ENCODE measurements at places on chromosomes 1 and 21.

DNA sequence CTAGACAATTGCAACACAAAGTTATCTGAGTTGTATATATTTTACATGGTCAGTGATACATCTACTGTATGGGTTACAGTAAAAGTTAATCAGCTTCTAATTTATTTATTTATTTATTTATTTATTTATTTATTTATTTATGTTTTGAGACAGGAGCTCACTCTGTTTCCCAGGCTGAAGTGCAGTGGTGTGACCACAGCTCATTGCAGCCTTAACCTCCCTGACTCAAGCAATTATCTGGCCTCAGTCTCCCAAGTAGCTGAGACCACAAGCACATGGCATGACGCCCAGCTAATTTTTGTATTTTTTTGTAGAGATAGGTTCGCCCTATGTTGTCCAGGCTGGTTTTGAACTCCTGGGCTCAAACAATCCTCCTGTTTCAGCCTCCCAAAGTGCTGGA is 241.6 kb downstream of the PTPRC start:
- no peak for DNase-seq

DNA sequence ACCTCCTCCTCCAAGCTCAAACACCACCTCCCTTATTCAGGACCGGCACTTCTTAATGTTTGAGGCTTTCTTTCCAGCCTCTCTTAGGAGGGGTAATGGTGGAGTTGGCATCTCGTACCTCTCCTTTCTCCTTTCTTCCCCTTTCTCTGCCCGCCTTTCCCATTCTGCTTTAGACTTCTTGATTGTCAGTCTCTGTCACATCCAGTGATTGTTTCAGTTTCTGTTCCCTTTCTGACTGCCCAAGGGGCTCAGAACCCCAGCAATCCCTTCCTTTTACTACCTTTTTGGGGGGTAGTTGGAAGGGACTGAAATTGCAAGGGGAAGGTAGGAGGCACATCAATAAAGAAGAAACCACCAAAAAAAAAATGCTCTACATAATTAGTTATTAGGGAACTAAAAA is 5.6 kb downstream of the ELK4 start:
- no peak for DNase-seq

GRCh38 chr1:23899070-23899469 is 14.1 kb downstream of the CNR2 start:
- no peak for DNase-seq

DNA sequence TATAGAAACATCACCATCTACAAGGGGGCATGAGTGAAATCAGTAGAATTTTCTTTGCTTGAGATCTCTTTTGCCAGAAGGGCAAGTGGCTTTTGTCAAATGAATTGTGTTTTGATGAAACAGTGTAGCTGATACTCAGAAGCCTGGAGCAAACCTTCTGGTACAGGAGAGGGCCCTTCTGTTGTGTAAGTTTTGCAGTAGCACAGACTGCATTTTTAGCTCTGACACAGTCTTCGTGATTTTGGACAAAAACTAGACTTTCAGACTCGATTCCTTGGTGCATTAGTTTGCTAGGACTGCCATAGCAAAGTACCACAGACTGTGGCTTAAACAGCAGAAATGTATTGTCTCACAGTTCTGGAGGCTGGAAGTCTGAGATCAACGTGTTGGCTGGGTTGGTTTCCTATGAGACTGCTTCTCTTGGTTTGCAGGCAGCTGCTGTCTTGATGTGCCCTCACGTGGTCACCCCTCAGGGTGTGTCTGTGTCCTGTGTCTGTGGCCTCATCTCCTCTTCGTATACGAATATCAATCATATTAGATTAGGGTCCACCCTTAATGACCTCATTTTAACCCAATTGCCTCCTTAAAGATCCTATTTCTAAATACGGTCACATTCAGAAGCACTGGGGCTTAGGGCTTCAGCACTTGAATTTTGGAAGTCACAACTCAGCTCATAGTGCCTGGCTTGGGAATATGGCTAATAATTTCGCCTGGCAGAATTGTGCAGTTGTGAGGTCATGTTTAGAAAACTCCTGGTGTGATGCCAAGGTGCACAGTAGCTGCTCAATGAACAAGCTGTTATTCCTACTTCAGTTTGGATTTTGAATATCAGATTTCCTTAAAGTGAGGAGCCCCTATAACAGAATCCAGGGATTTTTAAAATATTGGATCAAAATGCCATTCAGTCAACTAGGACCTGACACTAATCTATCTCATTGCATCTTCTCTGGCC is 21.2 kb upstream of the DISC1 start:
- no peak for DNase-seq

GRCh38 chr1:176066709-176067108 is 140.4 kb downstream of the COP1 start:
- DNase-seq: no peak

DNA sequence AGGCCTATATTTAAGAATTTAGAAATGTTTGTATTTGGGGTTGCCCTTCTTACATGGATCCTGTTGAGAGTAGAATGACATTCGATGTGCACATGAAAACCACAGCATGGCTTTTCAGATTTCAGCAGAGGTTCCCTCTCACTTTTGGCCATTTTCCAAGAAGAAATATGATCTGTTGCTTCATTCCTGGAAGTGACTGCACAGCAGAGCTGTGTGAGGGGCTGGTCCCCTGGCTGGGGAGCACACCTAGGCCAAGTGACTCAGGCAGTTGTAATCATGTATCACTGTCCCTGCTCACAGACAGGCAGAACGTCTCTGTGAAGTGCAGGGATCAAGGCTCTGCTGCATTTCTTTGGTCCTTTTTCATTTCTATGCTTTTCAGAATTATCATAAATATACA is 32.3 kb downstream of the AGT start:
- DNase-seq: no peak

DNA sequence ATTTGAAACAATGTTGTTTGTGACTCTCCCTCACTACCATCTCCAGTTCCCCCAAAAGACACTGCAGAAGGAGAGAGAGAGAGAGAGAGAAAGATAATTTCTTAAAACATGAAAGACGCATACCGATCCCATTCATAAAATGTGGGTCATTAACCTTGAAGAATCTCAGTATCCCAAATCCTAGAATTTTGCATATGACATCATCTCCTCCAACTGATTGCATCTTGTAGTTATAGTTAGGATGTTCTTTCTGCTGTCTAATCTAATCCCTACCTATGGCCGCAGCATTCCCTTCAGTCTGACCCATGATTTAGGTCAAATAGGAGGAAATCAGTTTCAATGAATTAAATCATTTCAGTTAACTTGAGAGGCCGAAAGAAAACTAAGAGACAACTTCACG is 142.4 kb upstream of the ETS2 start:
- no peak for DNase-seq

- DNase-seq: no peak
Observed at GRCh38 chr1:150619576-150620509, 9.6 kb downstream of the ENSA start.

DNA sequence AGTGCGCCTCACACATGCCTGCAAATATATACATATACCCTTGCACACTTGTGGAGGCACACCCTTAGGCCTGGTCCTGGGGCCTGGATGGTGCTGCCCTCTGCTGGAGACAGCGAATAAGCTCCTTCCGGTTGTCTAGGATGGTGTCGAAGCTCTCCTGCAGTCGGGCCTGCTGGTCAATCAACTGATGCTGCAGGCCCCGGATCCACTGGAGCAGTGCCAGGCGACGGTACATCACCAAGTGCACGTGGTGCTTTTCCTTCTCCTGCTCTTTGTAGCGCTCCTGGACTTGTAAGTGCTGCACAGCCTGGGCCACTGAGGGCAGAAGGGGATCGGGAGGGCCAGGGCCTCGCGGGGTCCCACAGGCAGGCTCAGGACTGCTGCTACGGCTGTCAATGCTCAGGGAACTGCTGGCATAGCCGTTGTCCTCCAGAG is 3.1 kb downstream of the C1orf216 start:
- DNase-seq: peak; percentile 77

DNA sequence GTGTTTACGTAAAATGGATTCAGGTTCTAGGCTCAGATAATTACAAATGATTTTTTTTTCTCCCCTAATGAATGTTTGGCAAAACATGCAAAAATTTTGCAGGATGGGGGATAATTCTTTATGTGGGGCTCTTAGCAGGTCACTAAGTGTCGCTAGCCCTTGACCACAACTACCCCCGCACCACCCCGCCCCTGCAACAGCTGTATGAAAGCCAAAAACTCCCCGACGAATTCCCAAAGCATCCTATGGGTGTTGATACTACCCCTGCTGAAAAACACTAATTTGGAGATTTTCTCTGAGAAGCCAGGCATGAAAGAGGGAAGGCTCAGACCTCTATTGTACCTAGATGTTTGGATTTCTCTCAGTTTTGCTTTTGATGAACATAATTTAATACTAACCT is 243.0 kb downstream of the TRABD2B start:
- no peak for DNase-seq
